NCI-H526 treated with DMSO at 0.1 percent for 48 hours (cell line): ENCODE measurements at places on chromosomes 1 and 21.

- no peak for DNase-seq
These were observed 54.5 kb downstream of the ATP1B1 start for GRCh38 chr1:169160845-169161495.

DNA sequence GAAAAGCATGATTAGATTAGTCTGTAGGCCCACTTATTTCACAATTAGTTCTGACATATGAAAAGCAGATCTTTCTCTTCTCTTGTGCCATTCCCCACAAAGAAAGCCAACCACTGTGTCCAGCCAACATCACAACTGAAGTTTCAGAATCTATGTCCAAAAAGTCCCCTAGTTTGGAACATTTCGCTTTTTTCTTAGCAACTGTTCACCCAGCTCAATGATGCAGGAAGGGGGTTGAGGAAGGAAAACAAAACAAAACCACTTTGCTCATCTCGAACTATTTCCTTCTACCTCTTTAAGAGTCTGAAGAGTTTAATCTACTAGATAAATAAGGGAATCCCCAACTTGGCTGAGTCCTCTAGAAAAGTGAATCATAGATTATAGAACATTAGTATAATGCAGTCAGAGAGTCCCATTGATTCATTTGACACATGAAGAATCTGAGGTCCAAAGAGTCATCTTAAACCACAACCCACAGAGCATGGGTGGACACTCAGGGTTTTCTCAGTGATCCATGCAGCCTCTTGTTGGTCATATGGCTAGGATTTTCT is 159.3 kb upstream of the SGIP1 start:
- DNase-seq, result no peak

GRCh38 chr1:200923601-200924000 is 28.9 kb downstream of the INAVA start:
- DNase-seq, result no peak

DNA sequence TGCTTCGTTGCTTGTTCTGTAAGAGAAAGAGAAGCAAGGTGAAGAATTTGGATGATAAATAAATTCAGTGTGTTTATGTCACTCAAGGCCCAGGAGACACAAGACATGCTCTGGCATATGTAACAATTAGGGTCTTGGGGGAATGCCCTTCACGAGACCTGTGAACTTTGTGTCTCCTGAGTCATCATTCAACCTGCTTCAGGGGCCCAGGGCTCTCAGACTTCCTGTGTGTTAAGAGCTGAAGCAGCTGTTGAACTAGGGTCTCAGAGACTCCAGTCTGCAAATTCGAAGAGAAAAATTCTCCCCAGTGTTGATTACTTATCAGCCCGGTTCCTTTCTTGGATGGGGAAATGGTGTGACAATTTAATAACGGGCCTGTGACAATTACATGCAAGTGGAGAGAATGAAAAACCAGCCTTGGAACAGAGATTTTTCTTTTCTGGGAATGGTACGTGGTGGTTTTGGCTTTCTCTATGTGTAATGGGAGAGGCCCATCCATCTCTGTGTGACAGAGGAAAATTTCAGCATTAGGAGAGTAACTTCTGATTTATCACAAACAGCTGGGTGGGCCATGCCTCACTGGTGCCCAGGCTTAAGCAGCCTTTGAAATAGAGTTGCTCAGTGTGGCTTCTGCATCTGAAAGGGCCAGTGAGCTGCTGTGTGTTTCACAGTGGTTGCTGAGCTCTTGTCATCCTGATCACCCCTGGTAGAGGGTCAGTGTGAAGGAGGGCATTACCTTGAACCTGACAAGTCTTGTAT is 22.4 kb downstream of the HUNK start:
- no peak for DNase-seq

DNA sequence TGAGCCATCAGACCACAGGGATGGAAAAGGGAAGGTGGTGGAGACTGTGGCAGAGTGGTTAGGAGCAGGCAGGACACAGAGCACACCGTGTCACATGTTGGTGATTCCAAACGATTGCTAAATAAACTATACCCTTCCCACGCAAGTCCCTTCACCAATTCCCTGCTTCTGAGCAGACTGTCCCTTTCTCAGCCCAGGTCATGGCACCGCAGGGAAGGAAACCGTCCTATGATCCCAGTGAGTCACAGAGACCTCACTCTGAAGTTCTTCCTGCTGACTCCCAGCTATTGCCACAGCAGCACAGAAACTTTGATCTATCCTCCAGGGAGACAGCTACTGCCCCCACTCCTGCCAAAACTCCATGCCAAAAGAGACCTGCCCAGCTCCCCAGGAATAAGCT is 19.2 kb downstream of the RIMS3 start:
- DNase-seq, result no peak
